MCF 10A (cell line): ENCODE measurements at places on chromosomes 2 and 18.

DNA sequence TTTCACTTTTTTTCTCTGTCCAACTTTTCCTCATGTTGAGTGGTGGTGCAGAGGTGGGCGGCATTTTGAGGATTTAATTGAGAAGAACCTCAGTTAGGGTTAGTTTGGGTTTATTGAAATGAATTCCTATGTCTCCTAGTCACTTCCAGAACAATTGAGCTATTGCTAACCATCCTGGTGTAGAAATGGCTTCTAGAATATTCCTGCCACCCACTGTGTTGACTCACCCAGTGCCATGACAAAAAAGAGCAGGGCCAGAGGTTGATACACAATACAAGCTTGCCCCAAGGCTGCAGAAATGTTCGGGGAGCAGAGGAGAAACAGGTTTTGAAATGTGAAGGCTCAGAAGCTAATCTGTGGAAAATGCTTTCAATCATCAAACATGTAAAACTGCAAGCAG lies 167.1 kb upstream of the TRIB2 start:
- DNase-seq: peak; percentile 55

DNA sequence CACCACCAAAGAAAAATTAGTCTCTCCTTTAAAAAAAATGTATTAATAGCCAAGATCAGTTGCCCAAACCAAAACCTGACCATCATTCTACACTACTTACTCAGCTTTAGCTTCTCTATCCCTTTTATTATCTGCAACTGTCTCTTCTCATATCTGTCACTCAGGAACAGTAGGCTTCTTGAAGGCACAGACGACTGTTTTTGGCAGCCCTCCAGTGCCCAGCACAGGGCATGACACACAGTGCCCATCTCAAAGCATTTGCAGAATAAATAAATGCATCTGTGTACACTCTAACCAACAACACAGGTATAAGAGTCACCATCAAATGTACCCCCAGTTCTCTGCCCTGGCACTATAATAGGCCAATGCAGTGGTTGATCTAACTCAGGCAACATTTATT lies 117.2 kb downstream of the UXS1 start:
- DNase-seq: no peak

GRCh38 chr2:47354013-47354847 lies 48.7 kb upstream of the MSH2 start:
- peak; percentile 68 for DNase-seq

DNA sequence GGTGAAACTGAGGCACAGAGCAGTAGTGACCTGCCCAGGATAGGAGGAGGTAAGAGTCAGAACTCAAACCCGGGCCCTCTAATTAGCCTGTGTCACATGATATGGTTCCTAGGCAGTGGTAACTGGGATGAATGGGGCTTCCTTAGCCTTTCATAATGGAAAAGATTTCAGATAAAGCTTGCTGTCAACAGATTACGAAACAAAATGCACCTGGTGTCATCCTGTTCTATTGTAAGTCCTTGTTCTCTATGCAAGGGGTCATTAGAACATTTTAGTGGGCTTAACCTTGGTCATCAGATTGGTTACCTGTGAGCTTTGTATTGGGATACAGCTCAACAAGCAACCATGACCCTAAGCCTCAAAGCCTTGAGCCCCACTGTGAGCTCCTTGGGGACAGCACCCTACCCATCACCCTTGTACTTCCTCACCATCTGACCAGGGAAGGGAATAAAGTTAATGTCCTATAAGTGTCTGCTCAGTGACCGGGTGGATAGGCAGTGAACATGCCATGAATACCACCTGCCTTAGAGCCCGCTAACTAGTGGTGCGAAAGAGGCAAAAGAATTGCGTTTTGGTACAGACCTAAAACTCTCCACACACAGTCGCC lies 70.3 kb upstream of the RMDN2 start:
- DNase-seq: no peak

- no peak for DNase-seq
Observed at GRCh38 chr2:172742931-172743540, 7.4 kb downstream of the RAPGEF4 start.

DNA sequence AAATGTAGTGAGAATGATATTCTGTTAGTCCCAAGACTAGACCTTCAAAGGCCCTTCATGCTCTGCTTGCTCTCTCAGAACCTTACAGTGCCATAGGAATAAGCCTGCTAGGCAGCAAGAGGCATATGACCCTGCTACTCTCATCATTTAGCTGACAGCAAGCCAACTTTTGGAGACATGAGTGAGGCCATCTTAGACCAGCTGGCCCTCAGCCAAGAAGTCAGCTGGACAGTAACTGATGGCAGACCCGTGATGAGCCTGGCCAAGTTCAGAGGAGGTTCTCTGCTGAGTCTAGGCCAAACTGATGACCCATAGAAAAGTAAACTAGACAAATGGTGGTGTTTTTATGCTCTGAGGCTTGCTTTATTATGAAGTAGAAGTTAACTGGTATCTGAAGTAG lies 82.6 kb downstream of the C18orf54 start:
- DNase-seq: no peak

- peak; percentile 78 for DNase-seq
Observed at GRCh38 chr2:207202645-207203044, 36.9 kb upstream of the KLF7 start.

- DNase-seq: no peak
Observed at GRCh38 chr2:33636001-33636400, 36.9 kb upstream of the FAM98A start.

DNA sequence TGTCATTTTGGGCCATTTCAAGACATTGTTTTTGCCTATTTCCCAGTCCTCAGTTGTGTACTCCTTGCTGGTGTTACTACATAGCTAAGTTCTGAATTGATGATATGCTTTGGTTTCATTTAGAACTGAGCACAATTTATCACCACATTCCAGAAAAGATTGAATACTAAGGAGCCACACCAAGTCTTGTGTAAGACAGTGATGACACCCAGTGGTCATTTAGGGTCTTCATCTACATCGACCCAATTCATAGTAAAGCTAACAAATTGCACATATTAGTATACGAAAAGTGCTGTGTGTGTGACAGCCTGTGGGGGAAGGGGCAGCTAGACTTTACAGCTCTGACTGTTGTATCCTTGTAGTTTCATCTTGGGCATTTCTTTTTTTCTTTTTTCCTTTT lies 10.9 kb upstream of the DLX2 start:
- peak; percentile 44 for DNase-seq

DNA sequence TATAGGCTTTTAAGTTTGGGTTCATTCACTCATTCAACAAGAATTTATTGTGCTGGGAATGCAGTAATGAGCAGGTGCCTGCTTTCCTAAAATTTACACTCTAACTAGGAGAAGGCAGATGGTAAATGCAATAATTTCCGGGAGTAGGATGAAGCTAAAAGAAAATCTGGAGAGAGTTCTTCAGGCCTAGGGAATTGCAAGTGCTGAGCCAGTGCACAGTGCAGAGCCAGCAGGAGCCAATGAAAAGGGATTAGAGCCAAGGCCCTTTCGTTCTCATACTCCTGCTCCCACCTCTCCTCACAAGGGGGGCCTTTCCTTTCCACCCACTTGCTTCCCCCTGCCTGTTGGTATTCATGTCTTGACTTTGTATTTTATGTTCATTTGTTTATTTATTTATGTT lies 55.1 kb downstream of the CFAP221 start:
- DNase-seq: no peak

DNA sequence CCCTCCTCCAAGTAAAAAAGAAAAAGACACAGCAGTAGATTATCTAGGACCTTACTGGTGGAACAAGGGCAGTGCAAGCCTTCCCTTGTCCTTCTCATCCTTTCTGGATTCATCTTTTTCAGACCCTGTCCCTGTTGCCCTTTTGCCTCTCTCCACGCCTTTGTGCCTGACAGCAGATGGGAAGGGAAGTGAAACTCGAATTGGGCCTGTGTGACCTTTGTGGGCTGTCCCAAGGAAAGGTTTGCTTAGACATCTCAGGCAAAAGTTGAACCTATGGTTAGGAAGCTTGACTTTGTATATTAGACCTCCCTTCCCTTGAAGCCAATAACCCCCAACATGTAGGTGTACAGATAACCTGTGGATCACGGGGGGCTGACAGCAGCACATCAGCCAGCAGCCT lies 185.3 kb downstream of the PRKCE start:
- DNase-seq: no peak

- DNase-seq: no peak
Observed at GRCh38 chr2:157439824-157440186, 4.1 kb downstream of the CYTIP start.

DNA sequence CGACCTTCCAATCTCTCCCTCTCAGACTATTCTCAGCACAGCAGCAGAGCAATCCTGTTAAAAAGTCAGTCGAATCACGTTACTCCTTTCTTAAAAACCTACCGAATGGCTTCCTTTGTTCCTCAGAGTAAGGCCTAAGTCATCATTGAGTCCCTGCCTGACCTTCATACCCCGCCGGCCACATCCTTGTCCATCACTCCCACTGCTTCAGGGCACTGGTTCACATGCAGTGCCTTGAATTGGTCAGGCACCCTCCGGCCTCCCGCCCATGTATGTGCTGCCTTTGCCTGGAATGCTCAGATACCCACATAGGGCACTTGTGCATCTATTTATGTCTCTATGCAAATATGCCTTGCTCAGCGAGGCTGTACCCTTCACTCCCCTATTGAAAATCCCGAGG lies 206.4 kb downstream of the DLGAP1 start:
- no peak for DNase-seq

DNA sequence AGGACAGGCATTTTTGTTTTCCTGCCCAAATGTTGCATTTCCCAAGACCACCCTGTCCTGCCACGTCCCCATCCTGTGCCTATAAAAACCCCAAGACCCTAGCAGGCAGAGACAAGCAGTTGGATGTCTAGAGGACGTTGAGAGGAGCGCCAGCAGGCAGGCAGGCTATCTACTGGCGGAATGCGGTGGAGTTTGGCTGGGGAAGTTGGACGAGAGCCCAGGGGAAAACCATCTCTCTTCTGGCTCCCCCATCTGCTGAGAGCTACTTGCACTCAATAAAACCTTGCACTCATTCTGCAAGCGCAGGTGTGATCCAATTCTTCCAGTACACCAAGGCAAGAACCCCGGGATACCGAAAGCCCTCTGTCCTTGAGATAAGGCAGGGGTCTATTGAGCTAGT lies 72.5 kb downstream of the ARL6IP6 start:
- no peak for DNase-seq
